ENCODE measurements at places on chromosomes 13 and 19.

- no peak for DNase-seq
Measured at GRCh38 chr13:23059173-23059572, 121.6 kb upstream of the SGCG start.

- DNase-seq: no peak
Measured at GRCh38 chr13:25675060-25675459, 303.3 kb downstream of the ATP8A2 start.

DNA sequence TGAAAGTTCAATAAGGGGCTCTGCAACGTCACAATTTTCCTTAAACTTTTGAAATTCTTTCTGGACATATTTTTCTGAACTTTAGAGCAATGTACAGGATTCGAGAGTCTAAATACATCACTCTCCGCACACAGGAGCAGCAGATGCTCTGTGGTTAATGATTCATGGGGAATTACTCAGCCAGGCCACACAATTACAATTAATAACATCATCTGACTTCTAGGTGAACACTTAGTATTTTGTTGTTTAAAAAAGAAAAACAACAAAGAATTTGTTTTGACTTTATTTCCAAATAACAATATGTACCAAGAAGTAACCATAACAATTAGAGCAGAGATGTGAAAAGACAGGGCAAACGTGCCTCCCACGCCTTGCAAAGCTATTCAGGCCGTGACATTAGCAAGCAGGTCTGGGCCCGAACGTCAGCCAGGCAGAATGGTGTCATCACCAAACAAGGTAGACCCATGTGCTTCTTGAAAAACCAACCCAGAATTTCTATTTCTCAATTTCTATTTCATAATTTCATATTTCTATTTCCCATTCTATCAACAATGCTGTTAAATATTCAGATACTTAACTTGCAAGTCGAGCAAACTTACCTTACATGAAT, 236.3 kb downstream of the COL4A1 start:
- no peak for DNase-seq

DNA sequence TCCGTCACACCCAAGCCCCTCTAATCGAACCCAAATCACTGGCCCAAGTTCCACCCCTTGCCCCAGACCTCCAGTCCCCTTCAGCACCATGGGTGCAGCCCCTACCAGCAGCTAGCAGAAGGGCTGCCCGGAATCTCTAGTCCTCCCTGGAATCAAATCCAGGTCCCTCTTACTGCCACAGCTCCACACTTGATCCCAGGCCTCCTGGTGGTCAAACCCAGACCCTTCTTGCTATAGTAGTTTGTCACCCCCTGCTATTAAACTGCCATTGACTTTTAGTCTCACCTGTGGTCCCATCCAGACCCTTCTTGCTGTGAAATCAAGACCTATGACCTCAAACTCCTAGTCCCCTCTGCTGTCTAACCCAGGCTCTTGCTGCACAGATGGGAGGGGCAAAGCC, 8.7 kb downstream of the HIPK4 start:
- no peak for DNase-seq

DNA sequence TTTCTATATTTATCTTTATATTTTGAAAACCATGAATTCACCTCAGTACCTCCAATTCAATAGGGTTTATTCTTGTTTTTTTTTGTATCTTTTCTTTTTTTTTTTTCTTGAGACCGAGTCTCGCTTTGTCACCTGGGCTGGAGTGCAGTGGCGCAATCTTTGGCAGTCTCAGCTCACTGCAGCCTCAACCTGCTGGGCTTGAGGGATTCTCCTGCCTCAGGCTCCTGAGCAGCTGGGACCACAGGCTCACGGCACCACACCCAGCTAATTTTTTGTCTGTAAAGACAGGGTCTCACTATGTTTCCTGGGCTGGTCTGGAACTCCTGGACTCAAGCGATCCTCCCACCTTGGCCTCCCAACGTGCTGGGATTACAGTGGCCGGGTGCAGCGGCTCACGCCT, 23.1 kb upstream of the EVI5L start:
- DNase-seq: no peak

- no peak for DNase-seq
Measured at GRCh38 chr13:26558987-26559386, 1.5 kb downstream of the WASF3 start.

DNA sequence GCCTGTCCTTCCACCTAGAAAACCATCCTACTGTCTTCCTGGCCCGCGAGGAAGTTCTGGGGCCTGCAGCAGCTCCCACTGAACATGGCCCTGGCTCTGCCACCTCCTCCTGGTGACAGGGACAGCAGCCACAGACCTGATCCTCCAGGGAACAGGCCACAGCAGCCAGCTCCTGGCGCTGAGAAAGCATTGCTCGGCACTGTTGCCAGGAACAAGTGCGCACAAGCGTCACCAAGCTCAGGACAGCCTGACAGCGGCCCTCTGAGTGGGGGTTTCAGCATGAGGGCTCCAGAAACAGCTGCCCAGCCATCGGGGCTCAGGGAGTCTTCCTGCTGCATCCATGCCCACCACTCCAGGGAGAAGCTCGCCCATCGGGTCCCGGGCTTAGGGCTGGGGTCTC, 21.9 kb downstream of the AP3D1 start:
- DNase-seq: no peak

DNA sequence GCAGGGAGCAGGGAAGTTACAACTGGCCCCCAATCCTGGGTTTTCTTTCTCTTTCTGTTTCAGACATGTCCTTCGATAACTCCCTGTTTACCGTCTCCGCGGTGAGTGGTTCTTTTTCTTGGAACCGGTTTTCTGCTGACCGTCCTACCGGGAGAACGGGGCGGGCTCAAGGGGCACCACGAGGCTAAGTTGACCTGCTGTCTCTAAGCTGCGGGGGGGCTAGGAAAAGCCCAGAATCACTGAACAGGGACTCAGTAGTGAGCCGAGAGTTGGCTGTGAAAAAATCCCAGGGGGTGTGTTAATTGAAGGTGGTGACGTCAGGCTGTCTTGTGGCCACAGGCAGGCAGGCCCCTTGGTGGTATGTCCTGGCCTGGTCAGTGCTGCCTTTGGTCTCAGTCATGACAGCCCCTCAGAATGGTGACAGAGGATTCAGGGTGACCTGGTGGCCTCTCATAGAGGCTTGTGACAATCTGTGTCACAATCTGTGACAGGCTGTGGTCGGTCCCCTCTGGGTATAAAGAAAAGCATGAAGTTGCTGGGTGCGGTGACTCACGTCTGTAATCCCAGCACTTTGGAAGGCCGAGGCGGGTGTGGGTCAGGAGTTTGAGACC, 8.1 kb upstream of the CARM1 start:
- DNase-seq: no peak

Measured in COLO829 (cell line).